SIG-M5 (cell line): ENCODE measurements at places on chromosomes 4 and X.

DNA sequence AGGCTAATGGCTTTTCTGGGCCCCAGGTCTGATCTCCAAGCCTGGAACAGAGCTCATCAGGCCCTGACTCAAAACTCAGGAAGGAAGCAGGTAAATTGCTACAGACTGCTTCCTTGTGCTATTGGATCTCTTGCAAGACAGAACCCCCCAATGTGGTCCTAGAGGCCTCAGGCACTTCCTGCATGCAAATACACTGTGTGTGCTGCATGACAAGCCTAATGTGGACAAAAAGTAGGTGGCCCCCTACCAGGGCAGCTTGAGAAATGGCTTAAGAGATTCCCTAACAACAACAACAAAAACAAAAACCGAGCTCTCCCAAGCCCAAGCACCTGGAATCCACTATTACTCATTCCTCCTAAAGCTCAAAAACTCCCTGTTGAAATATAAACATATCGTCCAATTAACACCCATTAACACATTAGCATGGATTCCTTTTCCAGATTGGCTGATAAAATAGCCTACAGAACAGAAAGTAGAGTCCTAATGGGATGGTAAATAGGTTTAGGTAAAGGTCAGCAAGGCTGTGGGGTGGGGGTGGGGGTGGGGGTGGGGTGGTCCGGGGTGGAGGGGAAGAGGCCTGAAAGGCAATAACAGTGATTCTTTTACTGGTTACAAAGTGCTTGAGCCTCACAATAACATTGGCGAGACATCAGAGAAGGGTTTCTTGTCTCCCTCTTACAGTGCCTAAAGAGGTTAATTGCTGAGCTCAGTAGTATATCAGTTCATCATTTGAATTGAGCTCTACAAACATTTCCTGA, 24.1 kb upstream of the FGF16 start:
- no peak for DNase-seq

GRCh38 chr4:113483131-113483530, 278.4 kb downstream of the CAMK2D start:
- DNase-seq: no peak

DNA sequence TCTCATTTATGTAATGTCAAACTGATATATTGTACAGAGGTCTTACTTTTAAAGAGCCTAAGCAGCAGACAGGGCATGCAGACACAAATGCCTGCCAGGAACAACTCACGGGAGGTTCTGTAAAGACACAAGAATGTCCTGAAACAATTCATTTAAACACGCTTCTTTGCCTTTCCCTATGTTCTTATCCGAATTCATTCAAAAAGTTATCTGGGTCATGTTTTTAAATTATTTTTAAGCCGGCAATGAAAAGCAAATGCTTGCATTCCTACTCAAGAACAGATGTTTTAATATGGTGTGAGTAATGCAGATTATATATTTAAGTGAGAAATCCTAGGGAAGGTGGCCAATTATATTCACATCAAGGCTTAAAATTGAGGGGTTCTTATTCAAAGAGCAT, 192.6 kb downstream of the PDGFC start:
- DNase-seq: no peak

- no peak for DNase-seq
Measured at GRCh38 chr4:141637565-141637964, 1.2 kb downstream of the IL15 start.

- DNase-seq: no peak
Measured at GRCh38 chr4:182231496-182231895, 11.7 kb upstream of the TENM3 start.

GRCh38 chr4:44231006-44231405, 217.6 kb downstream of the KCTD8 start:
- no peak for DNase-seq

DNA sequence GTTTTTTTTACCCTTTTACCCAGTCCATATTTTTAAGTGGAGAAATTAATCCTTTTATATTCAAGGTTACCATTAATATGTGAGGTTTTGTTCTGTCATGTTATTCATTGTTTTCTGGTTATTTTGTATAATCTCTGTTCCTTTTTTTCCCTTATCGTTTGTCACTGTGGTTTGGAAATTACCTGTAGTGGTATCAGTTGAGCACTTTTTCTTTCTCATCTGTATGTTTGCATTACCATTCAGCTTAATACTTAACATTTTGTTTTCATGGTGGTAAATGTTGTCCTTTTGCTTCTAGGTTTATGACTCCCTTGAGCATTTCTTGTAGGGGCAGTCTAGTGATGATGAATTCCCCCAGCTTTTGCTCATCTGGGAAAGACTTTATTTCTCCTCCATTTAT, 6.6 kb downstream of the ETDC start:
- no peak for DNase-seq

- DNase-seq: no peak
Measured at GRCh38 chr4:55763996-55764395, 55.6 kb upstream of the EXOC1L start.

GRCh38 chrX:124328765-124329164, 3.7 kb upstream of the TEX13D start:
- DNase-seq: no peak

DNA sequence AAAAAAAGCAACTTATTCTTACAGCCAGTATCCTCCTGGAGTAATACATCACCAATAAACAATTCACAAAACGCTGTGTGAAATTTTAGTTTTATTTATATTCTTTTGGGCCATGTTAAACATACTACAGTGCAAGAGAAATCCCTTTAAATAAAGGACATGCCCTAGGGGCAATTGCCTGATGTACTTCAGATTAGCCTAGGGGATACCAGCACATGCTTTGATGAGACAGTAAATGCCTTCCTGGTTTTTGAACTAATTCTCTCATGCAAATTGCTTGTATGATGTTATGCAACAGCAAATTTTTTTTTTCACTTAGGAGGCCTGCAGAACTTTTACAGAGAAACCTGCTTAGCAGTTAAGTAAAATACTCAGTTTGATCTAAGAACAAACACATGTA, 711.9 kb upstream of the FRG1 start:
- no peak for DNase-seq

DNA sequence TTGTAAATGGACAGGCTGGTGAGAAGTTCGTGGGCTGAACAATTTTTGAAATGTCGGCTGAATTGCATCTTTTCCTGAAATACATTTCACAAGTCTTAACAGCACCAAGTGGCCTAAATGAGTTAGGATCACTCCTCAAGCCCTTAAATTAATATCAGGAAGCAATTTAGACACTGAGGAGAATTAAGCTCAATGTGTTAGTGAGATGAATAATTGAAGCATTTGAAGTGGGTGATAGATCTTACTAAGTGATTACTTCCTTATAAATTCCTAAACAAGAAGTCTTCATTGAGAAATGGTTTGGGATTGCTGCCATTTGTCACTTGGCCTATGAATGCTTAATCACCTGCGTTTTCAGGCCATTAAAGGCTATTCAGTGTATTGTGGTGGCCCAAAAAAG, 116.8 kb downstream of the NAA11 start:
- no peak for DNase-seq

DNA sequence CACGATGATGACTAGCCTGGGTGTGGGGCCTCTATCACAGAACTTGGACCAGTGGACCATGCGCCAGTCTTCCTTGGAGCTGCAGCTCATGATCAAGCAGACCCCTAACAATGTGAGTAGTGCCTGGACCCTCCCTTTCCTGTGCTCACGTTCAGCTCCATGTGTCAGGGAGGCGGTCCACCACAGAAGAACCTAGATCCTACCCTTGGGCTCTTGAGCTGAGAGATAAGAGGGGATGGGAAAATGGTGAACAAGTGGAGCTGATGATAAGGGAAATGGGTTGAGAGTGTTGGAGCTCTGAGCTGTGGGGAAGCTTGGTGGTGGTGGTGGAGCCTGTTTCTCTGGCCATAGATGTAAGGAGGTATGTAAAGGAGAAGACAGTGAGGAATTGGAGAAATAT, 13.1 kb downstream of the MED12 start:
- DNase-seq: no peak

- DNase-seq: no peak
Measured at GRCh38 chr4:80202190-80202711, 4.9 kb downstream of the PRDM8 start.

GRCh38 chrX:123140454-123140853, 43.6 kb upstream of the GRIA3 start:
- DNase-seq: no peak
